ENCODE measurements at places on chromosomes 16 and 17.
A peak's percentile ranks its signal among the peaks of the same experiment; 100 is the strongest.

DNA sequence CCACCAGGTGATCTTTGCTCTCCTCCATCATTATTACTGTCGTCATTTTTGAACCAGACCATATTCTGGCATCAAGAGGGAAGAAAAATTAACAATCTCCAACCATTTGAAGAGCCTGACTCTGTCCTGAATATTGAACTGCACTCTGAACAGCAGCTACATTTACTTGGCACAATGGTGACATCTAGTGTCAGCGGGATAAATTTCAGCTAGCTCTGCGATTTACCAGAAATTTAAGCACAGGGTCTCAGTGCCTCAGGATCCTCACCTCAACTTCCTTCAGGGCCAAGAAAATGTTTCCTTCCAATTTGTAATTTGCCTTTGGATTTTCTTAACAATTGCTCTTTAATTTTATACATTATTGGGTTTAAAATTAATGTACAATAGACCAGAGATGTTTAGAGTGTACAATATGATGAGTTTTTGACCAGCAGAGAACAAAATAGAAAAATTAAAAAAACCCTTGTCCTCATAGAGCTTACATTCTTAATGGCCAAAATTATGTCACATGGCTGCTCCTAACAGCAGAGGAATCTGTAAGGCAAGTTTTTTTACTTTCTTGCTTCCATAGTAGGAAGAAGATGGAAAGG lies 10.7 kb upstream of the ZNF19 start:
- DNase-seq = peak; percentile 40

- DNase-seq = no peak
These were observed 34.1 kb downstream of the CNTNAP4 start for GRCh38 chr16:76311260-76311659.

- DNase-seq = no peak
These were observed 7.4 kb downstream of the HS3ST3A1 start for GRCh38 chr17:13594310-13594709.

- no peak for DNase-seq
These were observed 38.5 kb downstream of the OTOA start for GRCh38 chr16:21702276-21702675.
